HuH-7 (cell line): ENCODE measurements at places on chromosomes 11 and 22.

- DNase-seq, result no peak
Observed at GRCh38 chr11:45102361-45102809, 44.1 kb upstream of the PRDM11 start.

DNA sequence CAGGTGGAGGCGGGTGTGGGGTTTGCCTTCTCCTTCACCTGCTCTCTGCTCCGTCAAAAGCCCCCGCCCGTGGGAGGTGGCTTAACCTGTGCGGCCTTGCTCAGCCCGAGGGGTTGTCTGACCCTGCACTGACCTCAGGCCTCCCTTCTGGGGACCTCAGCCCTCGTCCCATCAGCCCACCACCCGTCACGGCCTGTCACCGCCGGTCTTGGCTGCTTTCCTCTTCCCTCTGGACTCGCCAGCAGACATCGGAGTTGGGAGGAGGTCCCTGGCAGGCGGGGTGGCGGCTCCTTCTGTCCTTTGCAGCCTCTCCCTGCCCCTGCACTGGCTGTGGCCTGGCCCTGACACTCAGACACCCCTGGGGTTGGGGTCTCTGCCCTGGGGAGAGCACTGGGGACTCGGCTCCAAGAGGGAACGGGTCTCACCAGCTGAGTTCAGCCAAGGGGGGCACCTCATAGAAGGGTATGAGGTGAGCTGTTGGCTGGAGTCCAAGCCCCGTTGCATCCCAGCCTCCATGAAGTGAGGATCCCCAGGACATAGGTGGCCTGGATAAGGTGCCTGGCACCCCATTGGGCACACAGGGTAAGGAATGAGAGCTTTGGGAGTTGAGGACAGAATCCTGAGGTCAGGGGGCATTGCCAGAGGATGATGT is 999.6 kb downstream of the BRD1 start:
- no peak for DNase-seq

DNA sequence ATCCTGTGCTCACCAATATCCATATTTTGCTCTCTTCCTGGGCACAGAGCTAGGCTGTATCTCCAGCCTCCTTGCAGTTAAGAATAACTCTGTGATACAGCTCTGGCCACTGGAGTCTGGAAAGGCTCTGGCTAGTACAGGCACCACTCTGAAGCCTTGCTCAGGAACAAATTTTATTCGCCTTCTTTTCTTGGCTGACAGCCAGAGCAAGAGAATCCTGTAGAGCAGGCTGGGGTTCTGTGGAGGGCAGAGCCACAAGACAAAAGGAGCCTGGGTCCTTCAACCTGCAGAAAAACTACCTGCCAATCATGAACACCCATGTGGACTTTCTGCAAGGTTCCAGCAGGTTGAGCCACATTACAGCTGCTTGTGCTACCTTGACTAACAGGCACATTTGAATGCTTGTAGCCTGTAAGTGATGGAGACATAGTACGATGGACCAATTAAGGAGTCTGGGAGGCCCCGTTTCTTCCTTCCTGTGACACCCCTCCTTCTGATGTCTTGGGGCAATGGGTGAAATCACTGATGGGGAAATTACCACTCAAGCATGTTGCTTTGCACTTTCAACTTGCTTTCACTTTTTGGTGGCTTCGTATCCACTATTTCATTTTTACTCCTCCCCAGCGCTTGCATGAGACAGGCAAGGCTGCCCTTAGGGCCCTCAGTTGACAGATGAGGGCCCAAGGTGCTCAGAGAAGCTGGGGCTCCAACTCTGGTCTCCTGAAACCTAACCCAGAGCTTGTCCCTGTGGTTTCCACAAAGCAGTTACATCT is 267.2 kb upstream of the SYN3 start:
- no peak for DNase-seq

GRCh38 chr11:10792385-10793068 is 16.2 kb downstream of the EIF4G2 start:
- peak; percentile 91 for DNase-seq

- no peak for DNase-seq
Observed at GRCh38 chr11:83909579-83910534, 623.7 kb upstream of the CCDC90B start.

- DNase-seq, result no peak
Observed at GRCh38 chr11:1923201-1923956, 3.9 kb downstream of the TNNT3 start.

DNA sequence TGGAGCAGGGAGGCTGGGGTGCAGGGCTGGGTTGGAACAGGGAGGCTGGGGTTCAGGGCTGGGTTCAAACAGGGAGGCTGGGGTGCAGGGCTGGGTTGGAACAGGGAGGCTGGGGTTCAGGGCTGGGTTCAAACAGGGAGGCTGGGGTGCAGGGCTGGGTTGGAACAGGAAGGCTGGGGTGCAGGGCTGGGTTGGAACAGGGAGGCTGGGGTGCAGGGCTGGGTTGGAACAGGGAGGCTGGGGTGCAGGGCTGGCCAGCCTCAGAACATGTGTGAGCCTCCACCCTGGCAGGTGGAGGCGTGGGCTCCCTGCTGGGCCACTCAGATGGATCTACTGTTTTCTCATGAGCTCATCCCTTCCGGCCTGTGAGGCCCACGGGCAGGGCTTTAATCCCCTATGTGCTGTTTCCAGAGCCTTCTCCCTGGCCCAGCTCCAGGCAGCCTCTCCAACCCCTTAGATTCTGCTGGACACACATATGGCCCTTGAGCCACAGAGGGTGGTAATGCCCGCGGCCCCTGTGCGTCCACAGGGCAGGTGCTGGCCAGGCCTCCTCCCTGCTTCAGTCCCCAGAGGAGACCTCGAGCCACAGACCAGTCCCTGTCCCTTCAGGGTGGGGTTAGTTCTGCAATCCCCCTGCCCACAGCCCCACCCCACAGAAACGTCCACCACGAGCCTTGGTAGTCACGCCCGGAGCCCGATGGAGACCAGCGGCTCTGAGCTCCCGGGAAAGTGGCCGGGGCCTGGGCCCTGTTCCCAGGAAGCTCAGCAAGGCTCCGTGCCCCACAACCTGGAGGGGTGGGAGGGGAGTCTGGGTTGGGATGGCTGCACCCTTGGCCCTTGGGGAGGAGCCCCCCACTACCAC is 197.9 kb downstream of the BRD1 start:
- DNase-seq, result no peak

DNA sequence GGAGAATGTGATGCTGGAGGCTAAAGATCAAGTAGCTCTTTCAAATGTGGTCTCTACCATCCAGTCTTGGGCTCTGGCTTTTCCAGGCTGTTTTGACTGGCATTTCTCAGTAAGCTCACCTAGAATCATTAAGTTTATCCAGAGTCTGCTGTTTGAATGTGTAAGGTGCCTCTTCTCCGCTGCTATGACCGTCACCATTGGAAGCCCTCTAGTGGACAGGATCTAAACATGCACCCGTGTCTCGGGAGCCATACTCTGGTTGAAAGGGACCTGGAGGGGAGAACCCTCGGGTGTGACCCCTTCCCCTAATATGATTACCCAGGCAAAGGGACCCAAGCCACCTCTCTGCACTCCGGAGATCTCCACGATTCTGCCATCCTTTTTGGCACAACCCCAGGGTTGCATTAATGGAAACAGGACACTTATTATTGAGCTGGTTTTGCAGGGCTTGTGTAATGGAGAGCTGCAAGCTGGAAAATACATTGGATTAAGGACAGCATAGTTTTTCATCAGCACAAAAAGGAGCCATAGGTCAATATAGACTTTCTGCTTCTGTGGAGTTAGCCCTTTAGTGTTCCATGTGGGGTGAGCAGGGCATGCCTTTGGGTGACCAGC is 191.0 kb upstream of the LARGE1 start:
- peak; percentile 59 for DNase-seq

- no peak for DNase-seq
Observed at GRCh38 chr11:111456086-111456858, 55.9 kb downstream of the BTG4 start.

DNA sequence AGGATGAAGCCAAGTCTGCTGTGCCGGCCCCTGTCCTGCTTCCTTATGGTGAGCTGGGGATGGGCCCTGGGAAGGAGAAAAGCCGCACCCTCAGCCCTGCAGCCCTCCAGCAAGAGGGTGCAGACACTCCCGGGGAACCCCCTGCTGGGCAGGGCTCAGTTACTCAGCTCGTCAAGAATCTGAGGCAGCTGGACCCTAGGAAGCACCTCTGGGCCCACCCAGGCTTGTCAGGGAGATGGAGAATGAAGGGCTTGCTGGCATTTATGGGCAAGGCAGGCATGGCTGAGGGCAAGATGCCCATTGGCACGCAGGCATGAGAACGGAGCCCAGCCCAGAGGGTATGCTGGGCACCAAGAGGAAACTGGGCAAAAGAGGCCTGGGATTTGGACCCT is 12.9 kb downstream of the RELT start:
- no peak for DNase-seq

GRCh38 chr11:20005747-20006146 is 154.5 kb downstream of the DBX1 start:
- DNase-seq, result no peak

DNA sequence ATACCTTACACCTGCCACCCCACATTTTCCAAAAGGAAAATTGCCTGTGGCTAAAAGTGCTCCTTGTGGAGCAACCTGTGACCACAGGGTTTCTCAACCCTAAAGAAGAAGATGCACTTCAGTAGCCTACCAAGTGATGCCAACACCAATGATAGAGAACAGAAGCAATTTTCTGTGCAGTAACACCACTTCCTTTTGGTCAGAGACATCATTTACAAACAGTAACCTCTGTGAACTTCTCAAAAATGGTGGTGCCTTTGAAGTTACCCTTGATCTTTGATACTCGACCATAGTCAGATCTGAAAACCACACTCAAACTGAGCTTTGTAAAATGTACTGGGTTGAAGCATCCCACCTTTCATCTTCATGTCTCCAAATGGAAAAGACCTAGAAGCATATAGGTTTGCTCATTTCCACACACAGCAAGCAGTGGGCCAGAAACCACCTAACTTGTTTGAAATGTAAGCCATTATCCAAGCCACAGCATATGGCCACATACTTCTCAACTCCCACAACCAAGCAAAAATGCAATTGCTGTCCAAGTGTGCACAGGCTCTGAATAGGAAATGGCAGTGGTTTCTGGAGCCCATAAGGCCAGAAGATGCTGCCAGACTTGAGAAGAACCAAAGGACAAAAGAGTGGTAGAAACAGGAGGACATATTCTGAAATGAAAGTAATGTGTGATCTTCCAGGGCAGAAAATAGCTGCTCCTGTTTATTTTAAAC is 24.3 kb downstream of the MPPED2 start:
- DNase-seq, result no peak

GRCh38 chr11:23723861-23724260 is 773.0 kb upstream of the LUZP2 start:
- DNase-seq, result no peak

GRCh38 chr11:19704213-19704612 is 8.4 kb upstream of the NAV2 start:
- no peak for DNase-seq

DNA sequence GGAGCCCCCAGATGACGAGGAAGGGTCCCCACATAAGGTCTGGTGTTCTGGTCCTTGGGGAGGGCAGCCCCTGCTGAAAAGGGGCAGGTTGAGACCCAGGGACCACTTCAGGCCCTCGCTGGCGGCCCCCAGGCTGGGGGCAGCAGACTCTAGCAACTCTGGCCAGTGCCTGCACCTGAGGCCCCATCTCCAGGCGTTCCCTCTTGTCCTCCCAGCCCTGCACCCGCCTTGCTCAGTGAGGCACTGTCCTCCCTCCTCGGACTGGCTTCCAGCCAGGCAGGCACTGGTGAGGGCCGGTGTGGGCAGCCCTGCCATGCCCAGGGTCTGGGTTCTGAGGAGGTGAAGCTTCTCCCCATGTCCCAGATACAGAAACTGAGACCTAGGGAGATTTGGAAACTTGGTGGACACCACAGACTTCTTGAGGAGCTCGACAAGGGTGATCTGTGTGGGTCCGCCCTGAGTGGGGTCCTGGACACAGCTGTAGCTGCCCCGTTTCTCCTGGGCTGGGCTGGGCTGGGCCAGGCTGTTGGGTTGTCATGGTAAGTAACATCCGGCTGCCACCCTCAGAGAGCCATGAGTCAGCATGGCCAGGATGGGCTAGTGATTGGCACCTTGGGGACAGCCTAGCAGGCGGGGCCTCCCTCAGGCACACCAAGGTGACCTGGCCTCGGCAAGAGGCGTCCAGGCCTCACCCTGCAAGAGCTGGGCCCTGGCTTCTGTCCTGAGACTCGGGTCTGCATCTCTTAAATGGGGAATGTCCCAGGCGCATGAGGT is 11.1 kb upstream of the PHLDA2 start:
- DNase-seq, result no peak

GRCh38 chr22:36223504-36223903 is 15.8 kb downstream of the APOL2 start:
- no peak for DNase-seq

GRCh38 chr11:96306600-96306932 is 36.4 kb downstream of the MAML2 start:
- DNase-seq, result no peak

DNA sequence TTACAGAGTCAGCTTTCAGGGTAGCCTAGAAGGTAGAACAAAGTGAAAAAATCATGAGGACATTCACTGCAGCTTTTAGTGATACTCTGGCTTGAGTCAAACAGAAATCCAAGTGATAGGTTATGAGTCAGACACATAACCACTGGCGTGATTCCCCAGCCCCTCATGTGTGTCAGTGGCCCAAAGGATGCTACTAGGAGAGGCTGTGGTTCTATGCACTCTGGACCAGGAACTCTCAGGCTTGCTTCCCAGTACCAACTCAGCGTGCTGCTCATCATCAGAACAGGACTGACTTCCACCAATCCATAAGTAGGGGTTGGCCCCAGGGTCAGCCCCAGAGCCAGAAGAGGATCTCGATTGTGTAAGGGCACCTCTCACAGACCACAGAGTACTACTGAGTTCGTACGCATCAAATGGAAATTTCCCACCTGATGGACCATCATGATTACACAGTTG is 116.8 kb downstream of the MED15 start:
- DNase-seq, result no peak

DNA sequence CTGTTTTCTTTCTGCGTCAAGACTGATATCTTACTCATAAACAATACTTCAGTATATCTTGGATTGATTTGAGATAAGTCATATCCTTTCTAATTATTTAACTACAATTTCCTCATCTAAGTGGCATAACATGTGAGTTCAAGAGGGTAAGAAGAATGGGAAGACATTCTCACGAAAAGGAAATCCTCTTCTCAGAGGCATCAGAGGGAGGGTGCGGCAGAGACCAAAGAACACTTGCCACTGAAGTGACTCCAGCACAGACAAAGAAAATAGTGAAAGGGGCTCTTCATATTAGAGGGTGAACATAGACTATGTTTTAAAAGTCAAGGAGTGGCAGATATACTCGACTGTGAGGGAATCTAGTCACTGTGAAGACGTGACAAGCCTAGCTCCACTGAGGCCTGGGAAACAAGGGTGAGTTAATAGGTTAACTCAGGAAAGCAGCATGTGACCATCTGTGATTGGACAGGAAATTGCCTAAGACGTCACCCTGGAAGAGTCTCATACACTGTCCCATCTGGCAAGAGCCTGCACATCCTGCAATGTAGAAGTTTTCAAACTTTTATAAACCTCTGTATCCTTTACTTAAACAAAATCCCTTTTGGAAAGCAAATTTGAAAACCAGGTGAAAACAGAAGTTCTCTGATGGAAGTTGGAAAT is 1.9 kb upstream of the MMP1 start:
- DNase-seq, result no peak

DNA sequence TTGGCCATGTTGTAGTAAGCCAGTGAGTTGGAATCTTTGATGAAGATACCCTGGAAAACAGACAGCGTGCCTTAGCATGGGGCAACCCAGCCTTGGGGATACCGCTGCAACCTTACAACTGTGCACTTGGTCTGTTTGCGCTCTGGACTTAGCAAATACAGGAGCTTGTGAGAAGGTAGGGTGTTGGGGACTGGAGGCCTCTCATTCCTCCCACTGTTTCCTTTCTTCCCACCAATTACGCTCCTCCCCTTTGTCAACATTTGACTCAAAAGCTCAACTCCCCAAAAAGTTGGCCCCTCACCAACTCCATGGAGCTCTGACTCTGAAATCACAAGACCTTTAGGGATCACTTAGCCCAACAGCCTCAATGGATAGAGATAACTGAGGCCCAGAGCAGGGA is 7.9 kb upstream of the TBC1D10A start:
- DNase-seq, result no peak
